Stimulated activated CD4-positive, alpha-beta T cell treated with anti-CD3 and anti-CD28 coated beads, Interleukin-12 subunit alpha, Interleukin-12 subunit beta, amount 100 ng/mL, for 24 hours (primary cell): ENCODE measurements at places on chromosomes 3 and 15.

DNA sequence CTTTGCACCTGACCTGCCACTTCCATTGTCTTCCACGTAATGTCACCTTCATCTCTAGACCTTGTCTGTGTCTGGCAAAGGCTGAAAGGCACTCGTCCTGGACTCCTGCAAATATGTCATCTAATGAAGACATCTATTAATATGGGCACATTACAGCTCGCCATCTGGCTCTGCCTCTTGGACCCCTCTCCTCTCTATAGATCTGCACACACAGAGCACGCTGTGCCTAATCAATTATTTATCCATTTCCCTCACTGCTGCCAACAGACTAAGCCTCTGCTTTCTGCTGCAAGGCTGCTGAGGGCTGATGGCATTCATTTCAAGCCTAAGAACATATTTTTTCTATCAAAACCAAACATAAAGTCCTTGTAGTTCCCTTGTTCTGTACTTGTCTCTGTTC lies 573.0 kb downstream of the TUSC7 start:
- DNase-seq = no peak

- no peak for DNase-seq
Observed at GRCh38 chr3:157586293-157586692, 83.1 kb upstream of the VEPH1 start.

- no peak for DNase-seq
Observed at GRCh38 chr15:69032703-69033373, 18.3 kb downstream of the NOX5 start.

GRCh38 chr3:41907330-41908073 lies 54.4 kb downstream of the ULK4 start:
- no peak for DNase-seq

DNA sequence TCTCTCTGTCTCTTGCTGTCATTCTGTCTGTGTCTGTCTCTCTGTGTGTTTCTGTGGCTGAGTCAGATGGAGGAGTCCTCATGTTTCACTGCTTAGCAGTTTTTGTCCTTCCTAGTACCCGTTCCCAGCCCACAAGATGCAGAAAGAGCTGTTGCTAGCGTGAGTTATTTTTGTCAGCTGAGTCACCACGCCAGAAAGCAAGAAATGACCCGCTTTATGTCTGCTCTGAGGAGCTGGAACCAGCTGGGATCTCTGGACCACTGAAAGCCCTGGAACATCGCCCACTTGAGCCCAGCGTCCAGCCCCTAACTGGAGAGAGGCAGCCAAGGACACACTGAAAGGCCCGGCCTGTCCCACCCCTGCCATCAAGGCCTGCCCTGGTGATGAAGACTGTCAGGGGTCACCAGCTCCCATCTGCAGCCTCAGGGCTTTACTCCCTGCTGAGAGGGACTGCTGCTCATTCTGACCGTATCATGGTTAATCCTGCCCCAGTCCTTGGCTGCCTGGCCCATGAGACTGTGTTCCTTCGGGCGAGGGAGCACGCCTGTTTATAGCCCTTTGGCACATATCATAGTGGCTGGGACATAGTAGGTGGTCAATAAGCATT lies 101.7 kb upstream of the TPM1 start:
- no peak for DNase-seq

DNA sequence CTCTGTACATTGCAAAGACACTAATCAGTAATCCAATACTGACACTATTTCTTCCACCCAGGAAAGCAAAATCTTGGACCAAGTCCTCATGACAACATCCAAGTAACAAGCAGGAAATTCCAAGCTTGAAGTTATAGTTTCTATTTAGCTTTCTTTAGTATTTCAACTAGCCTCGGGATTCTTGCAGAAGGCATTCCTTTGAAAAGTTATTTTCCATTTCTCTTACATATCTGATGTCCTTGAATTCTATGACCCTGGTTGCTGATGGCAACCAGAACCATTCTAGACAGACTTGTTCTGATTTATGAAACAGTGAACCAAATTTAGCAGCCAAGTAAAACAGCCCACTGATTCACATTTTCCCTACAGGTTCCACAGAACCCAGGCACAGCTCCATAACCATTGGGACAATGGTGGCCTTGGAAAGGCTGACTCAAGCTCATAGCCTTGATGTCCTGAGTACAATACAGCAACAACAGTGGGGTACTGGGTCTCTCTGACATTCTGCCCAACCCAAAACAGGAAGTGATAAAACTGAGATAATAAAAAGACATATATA lies 26.5 kb downstream of the P3H2 start:
- no peak for DNase-seq

DNA sequence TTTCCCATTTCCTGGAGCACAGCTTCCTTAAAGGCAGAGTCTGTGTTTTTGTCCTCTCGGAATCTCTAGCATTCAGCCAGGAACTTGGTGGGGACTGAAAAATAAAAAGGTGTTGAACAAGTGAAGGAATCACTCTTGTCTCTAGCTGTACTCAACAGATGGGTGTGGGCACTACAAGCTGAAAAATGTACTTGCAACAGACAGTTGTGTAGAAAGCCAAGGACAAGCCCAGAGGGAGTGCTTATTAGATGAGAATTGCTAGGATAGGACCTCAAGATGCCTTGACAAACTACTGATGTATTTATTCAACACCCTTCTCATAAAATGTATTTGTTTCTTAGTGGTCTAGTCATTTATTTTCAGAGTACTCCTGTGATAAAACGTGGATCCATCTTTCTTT lies 95.1 kb downstream of the CHCHD6 start:
- no peak for DNase-seq

- no peak for DNase-seq
Observed at GRCh38 chr3:79314962-79315361, 452.8 kb downstream of the ROBO1 start.

- DNase-seq = no peak
Observed at GRCh38 chr3:7625021-7625420, 764.1 kb downstream of the GRM7 start.

DNA sequence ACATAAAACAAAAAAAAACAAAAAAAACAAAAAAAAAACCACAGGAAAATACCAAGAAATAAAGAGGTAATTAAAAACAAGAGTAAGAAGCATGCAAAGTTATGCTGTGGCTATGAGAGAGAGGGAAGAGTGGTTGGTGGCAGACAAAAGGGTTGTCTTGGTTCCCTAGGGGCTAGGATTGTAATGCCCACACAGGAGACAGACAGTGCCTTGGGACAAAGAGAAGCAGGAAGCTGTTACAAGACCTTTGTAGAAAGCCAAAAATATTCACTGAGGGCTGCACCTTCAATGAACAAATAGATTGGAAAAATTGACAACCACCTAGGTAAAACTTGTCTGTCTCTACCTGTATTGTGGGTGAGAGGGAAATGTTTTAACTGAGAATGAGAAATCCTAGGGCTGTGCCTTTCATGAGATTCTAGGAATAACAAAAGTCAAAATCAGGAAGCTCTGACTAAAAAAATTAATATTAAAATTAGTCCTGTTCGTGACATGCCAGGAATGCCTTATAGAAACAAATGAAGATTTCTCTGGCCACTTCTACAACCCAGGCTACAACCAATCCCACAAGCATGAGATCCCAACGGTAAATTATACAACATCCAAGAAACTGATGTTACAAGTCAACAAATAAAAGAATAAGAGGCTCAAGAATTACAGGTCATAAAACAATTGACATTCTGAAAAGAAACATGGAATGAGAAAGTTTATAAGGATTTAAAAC lies 45.0 kb upstream of the PRICKLE2 start:
- no peak for DNase-seq

- DNase-seq = no peak
Observed at GRCh38 chr3:55330355-55330754, 156.8 kb downstream of the WNT5A start.

DNA sequence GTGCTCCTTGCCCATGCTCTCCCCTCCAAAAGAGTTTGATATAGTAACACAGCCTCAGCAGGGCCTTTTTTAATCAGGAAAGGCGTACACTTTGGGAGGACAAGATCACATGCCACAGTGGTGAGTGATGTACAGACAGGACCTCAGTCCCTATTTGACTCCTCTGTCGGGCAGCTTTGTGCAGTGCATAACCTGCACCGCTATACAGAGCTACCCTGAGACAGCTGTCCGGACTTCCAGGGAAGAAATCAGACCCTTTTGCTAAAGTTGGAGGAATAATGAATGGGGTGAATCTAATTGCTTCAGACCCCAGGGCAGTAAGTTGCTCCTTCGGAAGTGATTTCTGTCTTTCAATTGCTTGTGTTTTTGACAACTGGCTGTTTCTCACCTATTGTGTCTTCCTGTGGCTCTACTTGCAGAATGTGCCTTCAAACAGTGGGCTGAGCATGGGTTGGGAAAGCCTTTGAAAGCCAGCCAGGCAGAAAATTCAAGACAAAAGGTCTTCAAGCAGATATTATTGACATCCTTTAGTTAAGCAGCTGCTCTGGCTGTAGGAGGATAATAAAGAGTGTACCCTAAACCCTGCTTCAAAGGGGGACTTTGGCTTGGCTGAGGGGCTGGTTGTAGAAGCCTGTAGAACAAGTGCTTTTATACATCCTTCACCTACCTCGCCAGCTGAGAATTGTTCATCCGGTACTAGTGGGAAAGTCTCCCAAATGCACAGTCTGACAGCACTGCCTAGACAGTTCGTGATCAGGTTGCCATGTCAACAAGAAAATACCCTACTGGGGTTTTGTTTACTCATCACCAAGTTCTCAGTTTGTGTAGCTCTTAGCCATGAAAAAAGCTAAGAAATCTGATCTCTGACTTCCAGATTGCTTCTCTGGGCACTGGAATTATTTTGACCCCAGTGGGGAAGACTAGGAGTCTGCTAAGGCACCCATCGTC lies 35.1 kb downstream of the SNTN start:
- no peak for DNase-seq

- no peak for DNase-seq
Observed at GRCh38 chr3:35224565-35225295, 414.6 kb upstream of the ARPP21 start.

DNA sequence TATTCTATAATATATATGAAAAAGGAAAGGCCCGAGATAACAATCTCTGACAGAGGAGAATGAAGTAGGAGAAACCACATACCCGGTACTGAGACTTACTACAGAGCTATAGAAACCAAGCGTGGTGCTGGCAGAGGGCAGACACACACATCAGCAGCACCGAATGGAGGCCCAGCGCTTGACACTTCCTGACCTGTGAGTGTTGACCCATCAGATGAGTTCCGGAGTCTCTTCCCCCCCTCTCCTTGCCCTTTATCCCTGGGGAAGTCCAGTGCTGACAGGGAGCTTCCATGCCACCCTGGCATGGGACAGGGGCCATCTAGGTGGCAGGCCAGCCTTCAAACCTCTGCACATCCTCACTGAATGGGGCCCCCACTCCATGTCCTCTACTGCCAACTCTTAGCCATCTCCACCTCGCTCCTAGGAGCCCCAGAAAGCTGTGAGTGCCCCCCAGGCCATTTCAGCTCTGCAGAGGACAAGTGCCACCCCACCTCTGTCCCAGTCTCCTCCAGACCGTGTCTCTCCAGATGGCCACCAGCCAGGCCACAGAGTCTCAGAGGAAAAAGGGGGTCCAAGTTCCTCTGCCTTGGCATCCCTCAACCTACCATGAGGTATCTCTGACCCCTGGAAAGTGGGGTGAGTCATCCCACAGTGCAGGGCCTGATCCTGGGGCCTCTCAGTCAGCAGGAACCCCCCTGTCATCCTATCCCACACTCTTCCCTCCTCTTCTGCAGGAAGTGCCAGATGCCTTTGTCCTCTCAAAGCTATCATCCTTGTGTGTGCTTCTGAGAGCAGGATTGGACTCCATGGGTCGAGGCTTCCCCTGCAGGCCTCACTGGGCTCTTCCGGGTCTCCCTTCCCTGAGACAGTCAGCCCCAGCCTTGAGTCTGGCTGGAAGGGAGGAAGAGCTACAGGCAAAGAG lies 116.5 kb upstream of the ALDH1A3 start:
- no peak for DNase-seq

DNA sequence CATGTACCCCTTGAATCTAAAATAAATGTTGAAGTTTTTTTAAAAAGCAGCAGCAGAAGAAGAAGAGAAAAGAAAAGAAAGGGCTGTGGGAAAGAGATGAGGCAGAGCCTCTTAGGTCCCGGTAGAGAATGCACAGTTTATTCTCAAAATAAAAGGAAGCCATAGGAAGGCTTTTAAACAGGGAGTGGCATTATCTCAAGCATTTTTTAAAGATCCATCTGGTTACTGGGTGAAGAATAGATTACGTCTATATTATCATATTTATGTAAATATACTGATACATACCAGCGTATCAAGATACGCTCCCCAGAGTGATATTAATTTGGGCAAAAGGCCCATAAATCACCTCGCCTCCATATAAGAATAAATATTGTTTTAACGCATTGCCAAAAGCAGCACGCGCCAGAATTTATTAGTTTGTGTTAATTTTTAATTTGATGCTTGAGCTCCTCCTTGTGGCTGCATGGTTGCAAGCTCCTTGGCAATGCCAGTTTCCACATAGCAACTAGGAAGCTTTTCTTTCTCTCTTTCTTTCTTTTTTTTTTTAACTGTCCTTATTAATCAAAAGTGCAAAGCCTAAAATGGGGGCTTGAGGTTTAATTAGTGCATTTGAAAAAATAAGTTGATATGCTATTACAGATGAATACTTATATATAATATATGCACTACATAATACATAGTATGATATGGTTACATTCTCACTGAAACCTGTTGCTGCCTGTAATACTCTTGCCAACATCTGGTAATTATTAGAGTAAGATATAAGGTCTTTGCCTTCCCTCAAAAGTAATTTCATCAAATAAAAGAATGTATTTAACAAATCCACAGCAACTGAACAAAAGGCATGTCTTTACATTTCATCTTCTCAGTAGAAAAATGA lies 242.8 kb upstream of the UBE2E2 start:
- no peak for DNase-seq

DNA sequence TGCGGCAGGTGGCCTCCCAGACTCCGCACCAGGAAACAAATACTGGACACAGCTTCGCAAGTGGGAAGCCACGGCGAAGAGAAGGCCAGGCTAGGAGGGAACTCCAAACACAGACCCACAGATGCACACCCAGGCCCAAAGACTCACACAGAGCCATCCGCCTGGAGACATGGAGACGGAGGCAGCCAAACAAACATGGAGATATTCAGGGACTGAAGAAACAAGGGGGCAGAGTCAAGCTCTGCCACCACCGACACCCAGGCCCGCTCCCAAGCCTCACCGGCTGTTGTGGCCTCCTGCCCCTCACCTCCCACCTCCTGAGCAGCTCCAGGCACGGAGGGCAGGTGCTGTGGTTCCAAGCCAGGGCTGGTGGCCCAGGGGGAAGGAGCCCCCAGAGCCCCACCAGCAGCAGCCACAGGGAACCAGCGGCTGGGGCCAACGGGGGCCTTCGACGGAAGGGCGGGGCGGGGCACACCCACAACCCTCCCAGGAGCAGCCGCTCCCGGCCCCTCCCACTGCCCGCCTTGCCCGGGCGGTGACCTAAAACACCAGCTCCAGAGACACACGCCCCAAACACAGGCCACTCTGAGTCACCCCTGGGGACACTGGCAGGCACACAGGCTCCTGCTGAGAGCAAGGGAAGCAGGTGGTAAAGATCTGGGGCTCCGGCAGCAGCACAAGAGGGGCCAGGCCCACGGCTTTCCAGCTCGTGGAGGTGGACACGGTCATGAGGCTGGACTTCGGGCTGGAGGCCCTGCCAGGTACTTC lies 31.9 kb downstream of the TNK2 start:
- no peak for DNase-seq

DNA sequence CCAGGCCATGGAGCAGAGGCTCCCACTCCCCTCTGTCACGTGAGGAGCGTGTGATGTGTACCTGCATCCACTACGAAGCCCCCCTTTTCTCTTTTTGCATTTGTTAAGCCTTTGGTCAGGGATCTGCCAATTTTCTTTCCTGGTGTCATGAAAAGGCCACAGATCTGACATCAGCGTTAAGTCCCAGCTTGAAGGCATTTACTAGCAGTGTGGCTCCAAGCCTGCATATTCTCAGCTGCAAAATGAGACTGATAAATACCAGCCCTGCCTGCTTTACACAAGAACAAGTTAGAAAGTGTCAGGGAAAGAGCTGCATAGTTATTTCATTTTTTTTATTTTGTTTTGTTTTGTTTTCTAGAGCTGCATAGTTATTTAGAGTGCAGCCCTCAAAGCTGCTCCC lies 2.3 kb upstream of the ANKRD63 start:
- no peak for DNase-seq
